ENCODE measurements at places on chromosomes 4 and X. TPM values are rescaled to one million over a fixed set of nuclear protein-coding genes. Genes with fewer than 3 reads are reported as not detected.

Gene TCEAL3
- 22.5 TPM for total RNA-seq

Gene KLKB1
- total RNA-seq: 1.1 TPM

GRCh38 chr4:2341911-2342652, 76.4 kb downstream of the ZFYVE28 start:
- no peak for DNase-seq

GRCh38 chr4:156941940-156942548, 29.6 kb downstream of the PDGFC start:
- peak; percentile 19 for DNase-seq

- no peak for DNase-seq
These were observed 45.8 kb downstream of the TBC1D14 start for GRCh38 chr4:6955261-6955911.

- DNase-seq: no peak
These were observed 307.4 kb upstream of the SMIM31 start for GRCh38 chr4:164446516-164446915.
